ENCODE measurements at places on chromosomes 1 and 21. TPM values are rescaled to one million over a fixed set of nuclear protein-coding genes. Genes with fewer than 3 reads are reported as not detected.

- no peak for DNase-seq
Measured at GRCh38 chr1:196467230-196467925, 140.9 kb downstream of the KCNT2 start.

DNA sequence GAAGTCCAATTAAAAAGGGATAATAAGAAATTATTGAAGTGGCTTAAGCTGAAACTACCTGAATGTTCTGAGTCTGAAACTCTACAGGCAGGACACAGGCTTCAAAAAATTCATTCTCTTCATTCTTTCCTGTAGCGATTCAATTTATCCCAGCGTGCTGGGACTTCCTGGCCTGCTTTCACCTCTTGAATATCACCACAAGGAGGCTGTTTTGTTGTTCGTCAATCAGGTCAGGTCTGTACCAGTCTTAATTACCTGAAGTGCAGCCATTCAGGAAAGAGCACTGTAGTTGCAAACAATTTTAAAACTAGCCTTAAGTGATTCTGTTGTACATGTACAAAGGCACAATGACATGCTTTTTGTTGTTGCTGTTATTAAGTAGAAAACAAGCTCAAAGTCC lies 38.4 kb downstream of the FYB2 start:
- DNase-seq: no peak

- no peak for DNase-seq
Measured at GRCh38 chr1:87790756-87791155, 462.1 kb downstream of the LMO4 start.

DNA sequence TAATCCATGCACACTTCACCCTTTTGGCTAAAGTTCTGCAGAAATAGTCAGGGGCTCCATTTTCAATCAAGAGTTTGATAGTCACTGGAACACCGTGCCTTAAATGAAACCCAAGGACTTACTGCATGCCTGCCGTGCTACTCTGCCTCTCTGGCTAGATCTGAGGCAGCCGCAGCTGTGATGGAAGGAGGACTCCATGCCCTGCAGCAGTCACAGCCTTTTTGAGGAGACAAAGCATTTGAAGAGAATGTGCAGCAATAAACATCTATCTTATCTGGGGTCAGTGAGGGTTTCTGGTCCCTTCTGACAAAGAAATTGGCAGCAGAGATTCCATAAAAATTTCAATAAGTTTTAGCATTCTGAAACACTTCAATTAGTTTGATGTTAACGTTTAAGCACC lies 78.0 kb downstream of the BCAR3 start:
- DNase-seq: no peak

- no peak for DNase-seq
Measured at GRCh38 chr1:183757061-183757460, 47.9 kb upstream of the RGL1 start.

GRCh38 chr1:7320661-7321060 lies 450.4 kb upstream of the VAMP3 start:
- peak; percentile 7 for DNase-seq

DNA sequence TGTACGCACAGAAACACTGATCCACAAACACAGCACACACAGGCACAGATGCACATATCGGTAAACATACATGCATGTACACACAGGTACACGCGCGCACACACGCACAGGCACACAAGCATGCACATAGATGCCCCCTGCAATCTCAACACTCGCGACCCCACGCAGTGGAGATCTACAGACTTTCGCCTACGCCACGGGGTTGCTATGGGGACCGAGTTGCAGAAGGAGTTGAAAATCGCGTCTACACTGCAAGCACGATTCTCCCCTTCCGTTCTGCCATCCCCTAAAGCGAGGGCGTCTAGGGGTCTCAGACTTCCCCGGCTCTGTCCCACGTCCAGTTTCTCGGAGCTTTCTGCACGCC lies 826 bp downstream of the TRIM17 start:
- no peak for DNase-seq

DNA sequence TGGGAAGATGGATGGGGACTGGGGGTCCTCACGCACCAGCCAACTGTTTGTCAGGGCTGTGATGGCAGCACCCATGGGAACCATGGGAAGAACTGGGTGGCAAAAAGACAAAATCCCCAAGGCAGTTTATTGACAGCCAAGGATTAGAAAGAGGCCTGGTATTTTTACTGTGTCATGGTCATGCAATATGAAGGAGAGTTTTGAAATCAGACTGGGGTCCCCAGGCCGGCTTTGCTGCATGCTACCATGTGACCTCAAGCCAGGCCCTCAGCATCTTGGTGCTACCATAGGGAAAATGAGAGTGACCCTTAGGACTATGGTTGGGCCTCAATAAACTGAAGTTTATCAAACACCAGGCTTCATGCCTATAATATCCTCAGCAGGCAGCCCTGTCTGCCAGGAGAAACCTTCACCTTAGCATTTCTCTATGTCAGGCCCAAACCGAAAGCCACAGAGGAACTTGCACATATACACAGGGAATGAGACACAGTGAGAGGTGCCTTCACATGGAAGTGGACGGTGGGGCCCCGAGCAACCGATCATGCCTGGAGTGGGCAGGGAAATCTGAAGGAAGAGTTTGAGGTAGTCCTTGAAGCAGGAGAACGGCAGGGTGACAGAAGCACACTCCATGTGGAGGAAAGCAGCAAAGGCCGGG lies 203.2 kb downstream of the HIVEP3 start:
- DNase-seq: no peak

DNA sequence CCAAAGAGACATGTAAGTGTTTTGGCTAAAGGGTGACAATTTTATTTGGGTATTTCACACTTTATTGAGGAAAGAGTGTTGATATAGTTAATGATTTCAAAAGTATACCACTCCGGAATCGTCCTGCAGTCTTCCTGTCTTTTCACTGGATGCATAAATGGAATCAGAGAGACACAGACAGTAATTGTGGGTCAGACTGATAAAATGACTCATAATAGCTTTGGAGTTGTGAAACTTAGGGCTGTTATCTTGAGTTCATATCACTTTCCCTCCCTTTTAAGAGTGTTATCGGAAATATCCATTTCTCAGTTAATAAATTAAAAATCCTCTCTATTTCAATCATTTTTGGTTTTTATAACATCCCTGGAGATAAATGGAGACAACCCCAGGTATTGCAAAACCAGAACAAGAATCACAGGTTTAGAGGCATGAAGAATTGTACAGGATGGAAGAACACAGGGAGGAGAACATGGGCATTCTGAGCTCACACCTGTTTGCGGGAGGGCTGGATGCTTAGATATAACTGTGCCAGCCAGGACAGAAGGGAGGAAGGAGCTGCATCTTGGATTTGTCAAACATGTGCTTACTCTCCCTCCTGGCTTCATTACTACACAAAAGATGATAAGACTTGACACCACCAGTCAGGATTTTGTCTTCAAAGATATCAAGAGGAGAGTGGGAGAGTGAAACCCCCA lies 185.4 kb downstream of the LMO4 start:
- no peak for DNase-seq

- peak; percentile 49 for DNase-seq
Measured at GRCh38 chr1:62687421-62687902, 724 bp downstream of the DOCK7 start.

GRCh38 chr1:228938537-228938901 lies 203.2 kb downstream of the RHOU start:
- DNase-seq: no peak

- DNase-seq: no peak
Measured at GRCh38 chr21:34548781-34549376, 36.9 kb upstream of the KCNE1 start.

DNA sequence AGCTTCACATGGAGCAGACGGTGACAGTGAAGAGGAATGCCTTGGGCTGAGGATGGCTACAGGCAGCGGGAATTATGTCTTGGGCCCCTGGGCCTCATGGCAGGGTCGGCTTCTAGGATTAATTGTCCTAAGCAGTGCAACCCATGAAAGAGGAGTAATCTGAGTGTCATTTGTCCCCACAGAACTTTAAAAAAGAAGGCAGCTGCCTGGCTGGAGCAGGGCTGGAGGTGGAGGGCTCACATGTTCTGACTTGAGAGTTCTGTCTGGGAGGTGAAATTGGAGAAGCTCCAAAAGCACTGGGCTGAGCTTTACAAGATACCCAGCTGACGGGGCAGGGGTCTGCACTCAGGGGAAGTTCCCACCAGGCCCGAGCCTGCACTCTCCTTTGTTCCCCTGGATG lies 22.6 kb downstream of the CACNA1S start:
- no peak for DNase-seq

- no peak for DNase-seq
Measured at GRCh38 chr1:233443040-233443760, 115.7 kb downstream of the MAP3K21 start.

GRCh38 chr1:53891678-53892077 lies 2.1 kb upstream of the YIPF1 start:
- no peak for DNase-seq

The LRRC71 gene
- not detected for total RNA-seq

The RNF186 gene
- not detected for total RNA-seq

The USH2A gene
- total RNA-seq: 0.04 TPM

The GPR153 gene
- total RNA-seq: 9.6 TPM

The CLCA1 gene
- total RNA-seq: not detected

The C8B gene
- not detected for total RNA-seq

Data from H9 (cell line).